ENCODE measurements at places on chromosomes 16 and 17.

DNA sequence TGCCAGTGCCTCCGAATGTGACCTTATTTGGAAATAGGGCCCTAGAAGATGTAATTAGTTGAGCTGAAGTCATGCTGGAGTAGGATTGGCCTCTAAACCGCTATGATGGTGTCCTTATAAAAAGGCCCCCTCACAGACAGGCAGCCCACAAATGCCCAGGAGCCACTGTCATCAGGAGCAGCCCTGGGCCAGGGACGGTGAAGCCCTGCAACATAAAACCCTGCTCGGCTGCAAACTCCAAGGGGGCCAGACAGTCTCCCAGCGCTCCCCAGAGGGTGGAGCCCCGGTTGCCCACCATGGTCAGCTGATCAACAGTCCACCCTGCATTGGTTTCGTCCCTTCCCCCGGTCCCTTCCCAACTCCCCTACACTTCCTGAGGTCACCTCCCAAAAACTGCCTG lies 351.7 kb downstream of the FOXL1 start:
- DNase-seq, result no peak

DNA sequence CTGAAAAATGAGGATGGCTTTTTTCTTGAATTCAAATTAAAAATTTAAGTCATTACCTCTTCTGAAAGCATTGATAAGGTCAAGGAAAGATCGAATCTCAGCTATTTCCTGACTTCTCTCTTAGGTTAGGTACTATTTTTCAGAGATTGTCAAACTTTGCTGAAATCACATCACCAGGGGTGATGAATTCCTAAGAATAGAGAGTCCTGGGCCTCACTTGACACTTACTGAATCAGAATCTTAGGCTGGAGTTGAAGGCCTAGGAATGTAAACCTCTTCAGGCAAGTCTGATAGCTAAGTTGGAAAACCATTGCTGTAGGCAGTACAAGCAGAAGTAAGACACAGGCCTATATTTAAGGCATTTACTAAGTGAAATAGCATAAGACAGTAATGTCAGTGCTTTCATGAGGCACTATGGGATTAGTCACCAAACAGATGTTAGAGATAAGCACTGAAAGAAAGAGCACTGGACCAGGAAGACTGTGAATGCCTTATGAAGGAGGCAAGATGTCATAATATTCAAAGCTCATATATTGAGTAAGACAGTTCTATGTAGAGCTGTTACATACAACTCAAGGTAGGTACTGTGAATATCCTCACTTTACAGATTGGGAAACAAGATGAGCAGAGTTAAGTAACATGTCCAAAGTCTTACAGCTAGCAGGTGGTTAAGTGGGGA lies 21.5 kb downstream of the DCAF7 start:
- no peak for DNase-seq

GRCh38 chr16:11799017-11799381 lies 1.9 kb upstream of the ZC3H7A start:
- DNase-seq, result no peak

DNA sequence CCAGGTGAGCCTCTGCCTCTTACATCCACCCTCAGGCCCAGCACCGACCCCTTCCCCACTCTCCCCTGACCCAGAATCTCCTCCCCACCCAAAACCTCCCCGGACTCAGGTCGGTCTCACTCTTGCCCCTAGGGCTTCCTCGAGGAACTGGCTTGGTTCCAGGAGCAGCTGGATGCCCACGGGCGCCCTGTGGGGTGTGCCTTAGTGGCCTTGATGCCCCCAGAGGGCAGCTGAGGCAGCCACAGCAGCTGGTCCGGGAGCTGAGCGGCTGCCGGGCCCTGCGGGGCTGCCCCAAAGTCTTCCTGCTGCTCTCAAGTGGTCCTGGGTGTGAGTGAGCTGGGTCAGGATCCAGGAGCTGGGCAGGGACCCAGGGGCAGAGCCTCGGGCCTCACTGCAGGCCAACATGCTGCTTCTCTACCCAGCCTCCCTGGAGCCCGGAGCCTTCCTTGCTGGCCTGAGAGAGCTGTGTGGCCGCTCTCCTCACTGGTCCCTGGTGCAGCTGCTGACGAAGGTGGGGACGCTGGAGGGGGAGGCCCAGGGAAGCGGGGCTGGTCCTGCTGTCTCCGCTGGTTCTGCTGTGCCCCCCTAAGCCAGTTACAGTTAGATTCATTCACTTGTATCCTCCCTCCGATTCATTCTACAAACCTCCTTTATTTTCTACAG lies 9.6 kb downstream of the ZNF213 start:
- DNase-seq, result no peak

DNA sequence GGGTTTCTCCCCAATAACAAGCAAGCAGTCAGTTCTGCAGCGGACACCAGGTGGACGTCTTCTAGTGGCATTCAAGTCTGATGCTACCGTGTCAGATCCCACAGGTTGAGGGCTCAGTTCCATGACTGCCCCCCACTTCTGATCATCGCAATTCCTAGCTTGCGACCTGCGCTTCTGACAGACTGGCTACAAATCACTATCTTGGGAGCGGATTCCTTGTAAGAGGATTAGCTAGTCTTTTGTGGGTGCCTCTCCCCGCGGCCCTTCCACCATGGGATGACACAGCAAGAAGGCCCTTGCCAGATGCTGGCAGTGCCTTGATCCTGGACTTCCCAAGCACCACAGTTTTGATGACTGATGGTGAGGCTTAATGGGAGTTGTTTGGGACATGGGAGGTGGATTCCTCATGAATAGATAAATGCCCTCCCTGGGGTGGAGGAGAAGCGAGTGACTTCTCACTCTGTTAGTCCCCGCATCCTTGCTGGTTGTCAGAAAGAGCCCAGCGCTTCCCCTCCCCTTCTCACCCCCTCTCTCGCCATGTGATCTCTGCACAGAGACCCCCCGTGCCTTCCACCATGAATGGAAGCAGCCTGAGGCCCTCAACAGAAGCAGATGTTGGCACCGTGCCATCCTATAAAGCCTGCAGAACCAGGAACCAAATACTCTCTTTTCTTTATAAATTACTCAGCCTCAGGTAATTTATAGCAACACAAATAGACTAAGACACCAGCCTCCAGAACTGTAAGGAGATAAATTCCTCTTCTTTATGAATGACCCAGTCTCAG lies 19.1 kb downstream of the CDIP1 start:
- no peak for DNase-seq

All from ureter (tissue), 1 donor.